GM23248 (cell line): ENCODE measurements at places on chromosomes 5 and 9.

GRCh38 chr9:75979362-75979761 lies 88.9 kb downstream of the PCSK5 start:
- no peak overlapping the region for H3K27ac ChIP-seq
- no peak overlapping the region for H3K4me3 ChIP-seq
- H3K36me3 ChIP-seq, result no peaks in the 10 kb centered on the region
- H3K4me1 ChIP-seq, result 0 out of 2 replicates have a peak, but pooled peaks cover 8% of the 10 kb centered on the region
- no peaks in the 10 kb centered on the region for H3K27me3 ChIP-seq

DNA sequence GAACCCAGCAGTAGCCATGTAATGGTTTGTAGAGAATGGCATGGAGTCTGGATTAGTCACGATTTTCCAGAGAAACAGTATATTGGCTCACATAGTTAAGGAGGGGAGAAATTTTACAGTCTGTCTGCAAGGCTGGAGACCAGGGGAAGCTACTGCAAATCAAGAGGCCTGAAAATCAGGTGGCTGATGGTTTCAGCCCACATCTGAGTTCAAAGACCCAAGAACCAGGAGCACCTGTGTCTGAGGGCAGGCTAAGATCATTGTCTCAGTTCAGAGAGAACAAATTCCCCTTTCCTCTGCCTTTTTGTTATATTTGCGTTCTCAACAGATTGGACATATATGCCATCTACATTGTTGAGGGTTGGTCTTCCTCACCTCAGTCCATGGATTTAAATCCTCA lies 207.5 kb upstream of the IRX2 start:
- H3K36me3 ChIP-seq, result no peaks in the 10 kb centered on the region
- DNase-seq, result no peak

- no peaks in the 10 kb centered on the region for H3K36me3 ChIP-seq
- no peak overlapping the region for H3K4me3 ChIP-seq
- no peak overlapping the region for H3K27ac ChIP-seq
- H3K27me3 ChIP-seq, result no peaks in the 10 kb centered on the region
- no peaks in the 10 kb centered on the region for H3K4me1 ChIP-seq
These were observed 1073.2 kb upstream of the DMAC1 start for GRCh38 chr9:8872802-8873201.

- no peak overlapping the region for H3K27ac ChIP-seq
- H3K4me1 ChIP-seq, result peaks cover 24% of the 10 kb centered on the region
- peak; percentile 60 for DNase-seq
- H3K4me3 ChIP-seq, result no peak overlapping the region
- no peaks in the 10 kb centered on the region for H3K36me3 ChIP-seq
These were observed 4.0 kb downstream of the MEF2C start for GRCh38 chr5:88878976-88879375.
